ENCODE measurements at places on chromosomes 6 and 20.
A peak's percentile ranks its signal among the peaks of the same experiment; 100 is the strongest.

GRCh38 chr6:35041086-35041861 lies 99.9 kb downstream of the TCP11 start:
- no peak for DNase-seq

DNA sequence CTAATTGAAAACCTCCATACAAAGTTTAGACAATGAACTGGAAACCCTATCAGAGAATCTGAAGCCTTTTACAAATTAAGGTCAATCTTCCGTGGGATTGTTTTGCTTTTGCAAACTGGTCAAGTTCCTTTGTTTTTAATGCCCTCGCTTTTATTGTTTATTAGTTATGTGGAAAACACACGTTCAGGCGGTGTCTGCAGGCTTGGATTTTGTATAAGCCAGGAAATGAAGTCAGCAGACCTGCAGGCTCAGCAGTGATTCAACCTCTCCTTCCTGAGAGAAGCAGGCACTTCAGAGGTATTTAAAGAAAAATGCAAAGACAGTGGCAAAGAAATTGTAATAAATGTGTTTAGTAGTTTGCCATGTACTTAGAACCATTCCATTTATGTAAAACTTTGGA lies 103.4 kb upstream of the PDE10A start:
- DNase-seq, result no peak

DNA sequence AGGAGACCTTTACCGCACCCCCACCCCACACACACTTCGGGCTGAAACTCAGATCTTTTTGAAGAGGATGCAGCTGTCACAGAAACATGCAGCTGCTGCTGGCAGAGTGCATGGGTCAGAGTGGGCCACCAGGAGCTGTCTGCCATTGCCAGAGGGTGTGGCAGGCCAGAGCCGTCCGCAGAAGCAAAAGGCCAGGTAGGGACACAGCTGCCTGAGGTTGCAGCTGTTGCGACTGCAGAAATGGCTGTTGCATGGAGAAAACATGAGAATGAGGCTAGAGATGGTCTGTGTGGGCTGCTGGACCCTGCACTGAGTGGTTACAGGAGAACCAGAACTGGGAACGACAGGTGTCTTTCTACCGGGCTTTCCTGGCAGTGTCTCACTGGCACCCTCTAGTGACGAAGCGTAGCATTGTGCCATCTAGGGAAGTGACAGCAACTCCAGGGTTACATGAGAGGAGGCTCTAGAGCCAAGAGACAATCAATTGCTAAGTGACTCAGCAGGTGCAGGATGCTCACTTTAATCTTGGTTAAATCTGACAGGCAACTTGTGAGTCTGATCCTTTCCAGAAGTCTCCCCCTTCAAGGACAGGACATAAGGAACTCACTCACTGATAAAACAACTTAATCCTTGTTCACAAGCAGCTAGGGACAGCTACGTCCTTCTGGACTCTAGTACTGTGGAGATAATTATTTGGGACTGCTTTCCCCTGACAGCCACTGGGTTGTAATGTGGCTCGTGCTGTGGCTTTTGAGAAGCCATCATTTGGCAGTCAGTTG lies 29.1 kb upstream of the SERPINB9 start:
- DNase-seq, result peak; percentile 82

- no peak for DNase-seq
Observed at GRCh38 chr20:4369798-4370124, 351.9 kb upstream of the PRND start.

- DNase-seq, result no peak
Observed at GRCh38 chr6:111207141-111207858, 120.0 kb downstream of the SLC16A10 start.
